ENCODE measurements at places on chromosomes 5 and 9.

DNA sequence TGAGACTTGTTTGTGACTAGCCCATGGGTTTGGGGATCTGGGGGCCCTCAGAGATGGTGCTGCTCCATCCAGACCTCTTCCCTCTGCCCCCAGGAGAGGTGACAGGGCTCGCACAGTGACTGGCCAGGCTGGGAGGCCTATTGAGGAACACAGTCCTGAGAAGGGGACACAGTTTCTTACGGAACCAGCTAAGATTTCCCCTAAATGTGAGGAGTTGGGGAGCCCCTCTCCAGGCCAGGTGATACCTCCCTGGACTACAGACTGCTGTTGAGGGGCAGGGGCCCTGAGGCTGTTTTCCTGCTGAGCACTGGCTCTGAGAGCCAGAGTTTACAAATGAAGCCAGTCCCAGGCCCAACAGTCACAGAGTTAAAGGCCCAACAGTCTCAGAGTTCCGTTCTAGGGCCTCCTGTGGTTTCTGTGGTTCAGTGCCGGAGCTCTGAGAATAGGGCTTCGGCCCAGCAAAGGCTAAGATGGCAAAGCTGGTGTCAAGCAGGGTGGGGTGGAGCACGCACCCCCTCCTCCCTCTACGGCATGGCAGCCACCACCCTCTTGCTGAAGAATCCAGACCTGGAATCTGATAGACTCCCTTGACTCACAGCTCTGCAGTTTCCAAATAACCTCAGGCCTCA is 1.1 kb upstream of the SEMA4D start:
- no peak for DNase-seq

DNA sequence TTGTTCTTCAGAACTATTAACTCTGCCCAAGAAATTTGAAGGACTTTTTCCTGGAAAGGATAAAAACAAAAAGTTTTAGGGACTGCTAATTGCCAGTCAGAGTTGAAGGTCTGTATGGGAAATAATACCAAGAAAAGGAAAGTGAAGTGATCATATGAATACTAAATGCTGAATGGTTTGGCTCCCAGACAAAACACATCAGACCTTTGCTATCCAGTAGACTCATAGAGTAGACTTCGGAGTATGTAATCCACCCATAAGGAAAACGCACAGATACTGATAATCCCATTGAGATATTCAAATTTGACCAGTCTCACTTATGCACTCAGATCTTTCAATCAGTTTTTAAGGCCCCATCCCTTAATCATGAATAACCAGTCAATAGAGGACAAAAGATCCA is 319.0 kb upstream of the PTGER4 start:
- DNase-seq: no peak

- DNase-seq: no peak
These were observed 937 bp upstream of the MACROH2A1 start for GRCh38 chr5:135399794-135400542.

- no peak for DNase-seq
These were observed 243.0 kb downstream of the ZSWIM6 start for GRCh38 chr5:61575103-61575502.

- no peak for DNase-seq
These were observed 12.6 kb downstream of the RCL1 start for GRCh38 chr9:4805191-4805918.

GRCh38 chr5:72956324-72957140 is 691 bp downstream of the FCHO2 start:
- DNase-seq: no peak

DNA sequence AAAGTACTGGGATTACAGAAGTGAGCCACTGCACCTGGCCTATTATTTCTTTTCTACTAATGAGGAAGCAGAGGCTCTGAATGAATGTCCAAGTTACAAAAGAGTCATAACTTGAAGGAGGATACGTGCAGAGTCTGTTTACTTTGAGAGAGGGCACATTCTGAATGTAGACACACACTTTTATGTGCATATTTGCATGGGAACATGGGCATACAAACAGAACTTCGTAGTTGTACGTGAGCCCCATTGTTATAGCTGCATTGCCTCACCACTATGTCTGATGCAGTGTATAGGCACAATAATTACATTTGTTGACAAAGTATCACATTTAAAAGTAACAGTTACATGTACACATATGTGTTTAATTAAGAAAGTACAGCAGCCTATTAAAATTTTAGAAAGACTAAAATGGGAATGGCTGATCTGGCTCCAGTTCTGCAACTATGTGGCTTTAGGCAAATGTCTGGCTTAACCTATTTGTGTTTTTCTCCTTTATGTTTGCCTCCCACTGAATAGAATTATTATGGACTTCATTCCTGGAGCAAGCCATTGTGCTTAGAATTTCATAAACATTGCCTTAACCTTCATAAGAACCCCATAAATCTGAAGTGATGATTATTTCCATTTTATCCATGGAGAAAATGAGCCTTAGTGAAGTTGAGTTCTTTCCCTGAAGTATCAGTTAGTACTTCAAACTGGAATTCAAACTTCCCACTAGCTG is 3.0 kb upstream of the DPYSL3 start:
- peak; percentile 93 for DNase-seq

GRCh38 chr5:36945687-36946086 is 69.1 kb downstream of the NIPBL start:
- no peak for DNase-seq

GRCh38 chr5:112196584-112196983 is 222.5 kb downstream of the EPB41L4A start:
- DNase-seq: no peak

GRCh38 chr5:170171811-170172210 is 61.0 kb upstream of the C5orf58 start:
- no peak for DNase-seq

GRCh38 chr9:98836206-98836605 is 28.7 kb downstream of the GALNT12 start:
- DNase-seq: no peak

DNA sequence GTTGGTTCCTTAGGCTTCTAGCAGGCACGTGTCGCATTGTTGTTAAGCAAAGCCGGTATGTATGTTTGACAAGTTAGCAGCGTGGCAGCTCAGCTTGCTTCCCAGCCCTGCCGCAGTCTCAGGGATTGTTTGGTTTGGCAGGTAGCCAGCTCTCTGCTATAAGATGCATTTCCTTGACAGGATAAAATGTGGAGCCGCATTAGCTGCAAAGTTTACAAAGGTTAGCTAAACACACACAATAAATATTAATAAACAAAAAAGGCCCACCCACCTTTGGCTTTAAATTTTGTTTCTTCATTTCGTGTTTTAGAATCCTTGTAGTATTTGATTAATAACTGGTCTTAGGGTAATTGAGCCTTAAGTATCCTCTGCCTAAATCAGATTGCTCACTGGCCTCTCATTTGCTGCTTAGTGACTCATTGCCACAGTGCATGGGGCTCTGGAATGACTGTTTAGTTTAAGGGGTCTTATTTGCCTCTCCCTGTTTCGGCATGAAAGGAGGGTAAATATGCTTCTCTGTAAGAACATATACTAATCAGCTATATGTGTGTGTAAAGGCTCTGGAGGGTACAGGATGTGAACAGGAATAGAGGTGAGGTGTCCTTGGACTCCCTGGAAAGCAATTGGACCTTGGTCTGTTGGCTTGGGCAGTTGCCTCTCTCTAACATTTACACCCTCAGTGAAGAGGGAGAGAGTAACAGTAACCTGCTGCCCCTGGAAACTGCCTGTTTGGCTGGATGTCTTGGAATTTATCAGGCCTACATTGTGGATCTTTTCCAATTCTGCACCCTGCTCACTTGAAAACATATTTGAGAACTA is 122.0 kb downstream of the GDNF start:
- DNase-seq: peak; percentile 88

DNA sequence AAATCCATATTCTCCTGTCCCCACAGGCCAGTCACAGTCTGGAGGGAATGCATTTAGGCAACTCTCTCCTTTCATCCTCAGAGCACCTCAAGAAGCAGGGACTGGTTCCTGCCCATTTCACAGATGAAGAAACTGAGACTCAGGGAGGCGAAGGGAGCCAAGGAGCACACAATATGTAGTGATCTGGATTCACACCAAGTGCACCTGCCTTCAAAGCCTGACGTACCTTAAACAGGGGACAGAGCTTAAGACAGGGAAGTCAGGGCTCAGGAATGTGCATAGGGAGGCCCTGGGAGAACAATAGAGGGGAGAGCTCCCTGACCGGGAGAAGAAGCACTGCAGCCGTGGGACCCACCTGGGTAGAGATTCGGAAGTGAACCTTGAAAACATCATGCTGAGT is 83.0 kb downstream of the GABBR2 start:
- no peak for DNase-seq

DNA sequence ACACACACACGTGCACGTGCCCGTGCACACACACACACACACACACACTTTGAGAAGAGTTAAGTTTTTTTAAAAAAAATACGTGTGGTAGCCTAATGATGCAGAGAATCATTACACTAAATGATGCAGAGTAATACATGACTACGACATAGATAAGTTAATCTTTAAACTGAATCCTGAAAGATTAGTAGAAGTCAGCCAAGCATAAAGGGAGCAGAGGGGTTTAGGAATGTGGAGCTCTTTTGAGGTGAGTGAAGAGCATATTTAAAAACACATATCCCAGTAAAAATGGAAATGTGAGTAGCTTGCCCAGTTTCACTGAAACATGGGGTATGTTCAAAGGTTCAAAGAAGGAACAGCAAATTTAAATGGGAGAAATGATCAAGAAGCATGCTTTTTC is 61.3 kb upstream of the TYRP1 start:
- DNase-seq: no peak

- no peak for DNase-seq
These were observed at the start of gene OSMR for GRCh38 chr5:38845526-38846378. TSS of gene OSMR (plus strand) at chr5:38846012. CDS start at chr5:38869045, 23,033 bp downstream.

DNA sequence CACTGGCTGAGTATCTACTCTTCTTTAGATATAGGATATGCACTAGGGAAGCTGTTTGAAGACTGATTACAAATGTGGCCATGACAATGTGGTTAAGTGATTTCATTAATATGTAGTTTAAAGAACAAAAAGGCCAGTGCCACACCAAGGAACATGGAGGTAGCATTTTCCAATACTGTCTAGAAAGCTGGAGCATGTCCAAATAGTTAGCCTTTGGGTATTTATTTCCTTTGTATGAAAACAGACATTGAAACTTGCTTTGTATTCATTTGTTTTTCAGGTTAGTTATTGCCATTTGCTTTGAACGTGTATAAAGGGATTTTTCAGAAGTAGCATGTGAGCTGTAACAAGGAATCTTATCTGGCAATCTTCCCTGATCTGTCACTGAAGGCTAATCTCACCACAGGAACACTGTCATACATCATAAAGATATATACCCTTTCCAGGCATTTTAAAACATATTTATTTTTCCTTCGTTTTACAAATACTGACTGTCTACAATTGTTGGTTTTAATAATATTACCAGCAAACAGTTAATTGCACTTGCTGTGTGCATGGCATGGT is 93.4 kb downstream of the PLPPR1 start:
- no peak for DNase-seq

GRCh38 chr9:138111607-138112006 is 234.0 kb downstream of the CACNA1B start:
- DNase-seq: no peak

GRCh38 chr5:90220554-90220953 is 189.0 kb downstream of the CETN3 start:
- no peak for DNase-seq

- no peak for DNase-seq
These were observed 79.0 kb downstream of the PRLR start for GRCh38 chr5:35151146-35151920.

GRCh38 chr5:136043551-136043950 is 14.8 kb downstream of the TGFBI start:
- DNase-seq: no peak

GRCh38 chr5:110738503-110738811 is 350 bp upstream of the SLC25A46 start:
- DNase-seq: no peak

- no peak for DNase-seq
These were observed 214.1 kb upstream of the MEF2C start for GRCh38 chr5:89097103-89097502.

- no peak for DNase-seq
These were observed 32.1 kb upstream of the TCF7 start for GRCh38 chr5:134082264-134082992.

GRCh38 chr9:128107468-128108268 is 19.9 kb downstream of the PTGES2 start:
- DNase-seq: no peak

DNA sequence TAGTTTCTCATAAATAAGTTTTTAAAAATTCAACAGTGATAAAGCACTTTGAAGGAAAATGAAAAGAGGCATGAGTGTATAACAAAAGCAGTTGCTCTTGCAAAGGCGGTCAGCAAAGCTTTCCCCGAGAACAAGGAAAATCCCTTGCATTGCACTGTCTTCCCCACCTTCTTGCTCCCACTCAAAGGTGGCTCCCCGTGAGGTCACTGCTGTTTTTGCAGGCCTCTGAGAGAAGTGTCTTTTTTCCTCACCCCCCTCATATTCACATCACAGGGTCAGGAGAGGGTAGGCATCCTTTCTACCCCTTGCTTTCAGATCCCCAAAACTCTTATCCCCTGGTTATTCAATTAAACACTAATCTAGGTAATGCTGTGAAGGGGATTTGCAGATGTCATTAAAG is 15.2 kb upstream of the SLC36A1 start:
- DNase-seq: no peak

- no peak for DNase-seq
These were observed 210.1 kb downstream of the PSAT1 start for GRCh38 chr9:78507037-78507436.

- no peak for DNase-seq
These were observed 3.8 kb downstream of the SMARCA2 start for GRCh38 chr9:2018764-2019558.

DNA sequence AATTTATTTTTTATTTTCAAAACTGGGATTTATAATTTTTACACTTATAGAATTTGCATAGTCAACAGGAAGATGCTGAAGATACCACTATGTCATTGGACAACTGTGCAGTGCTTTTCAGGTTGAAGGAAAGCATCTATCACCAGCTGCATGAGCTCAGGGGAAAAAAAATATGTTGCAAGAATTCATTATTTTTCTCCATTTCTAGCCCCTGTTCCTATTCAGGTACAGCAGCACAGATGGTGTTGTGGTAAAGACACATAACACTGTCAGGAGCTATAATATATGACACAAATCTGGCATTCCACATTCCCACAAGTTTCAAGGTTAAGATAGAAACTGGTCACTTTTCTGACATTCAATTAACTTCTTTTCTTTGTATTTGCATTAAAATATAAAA is 1088.6 kb downstream of the MAT2B start:
- no peak for DNase-seq

DNA sequence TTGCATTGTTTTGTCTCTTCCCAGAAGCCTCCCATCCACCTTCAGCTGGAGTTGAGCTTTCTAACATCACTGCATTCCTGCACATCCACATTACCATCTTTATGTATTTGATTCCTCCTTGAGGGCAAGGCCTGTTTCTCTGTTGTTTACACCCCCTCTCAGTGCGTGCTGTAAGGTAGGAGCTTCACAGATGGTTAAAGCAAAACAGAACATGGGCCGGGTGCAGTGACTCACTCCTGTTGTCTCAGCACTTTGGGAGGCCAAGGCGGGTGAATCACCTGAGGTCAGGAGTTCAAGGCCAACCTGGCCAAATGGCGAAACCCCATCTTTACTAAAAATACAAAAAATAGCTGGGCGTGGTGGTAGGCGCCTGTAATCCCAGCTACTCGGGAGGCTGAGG is 110.9 kb downstream of the KCNIP1 start:
- DNase-seq: no peak

- no peak for DNase-seq
These were observed 529 bp upstream of the TPM2 start for GRCh38 chr9:35690294-35690613.
